ENCODE measurements at places on chromosomes 1 and 21.
A peak's percentile ranks its signal among the peaks of the same experiment; 100 is the strongest.

DNA sequence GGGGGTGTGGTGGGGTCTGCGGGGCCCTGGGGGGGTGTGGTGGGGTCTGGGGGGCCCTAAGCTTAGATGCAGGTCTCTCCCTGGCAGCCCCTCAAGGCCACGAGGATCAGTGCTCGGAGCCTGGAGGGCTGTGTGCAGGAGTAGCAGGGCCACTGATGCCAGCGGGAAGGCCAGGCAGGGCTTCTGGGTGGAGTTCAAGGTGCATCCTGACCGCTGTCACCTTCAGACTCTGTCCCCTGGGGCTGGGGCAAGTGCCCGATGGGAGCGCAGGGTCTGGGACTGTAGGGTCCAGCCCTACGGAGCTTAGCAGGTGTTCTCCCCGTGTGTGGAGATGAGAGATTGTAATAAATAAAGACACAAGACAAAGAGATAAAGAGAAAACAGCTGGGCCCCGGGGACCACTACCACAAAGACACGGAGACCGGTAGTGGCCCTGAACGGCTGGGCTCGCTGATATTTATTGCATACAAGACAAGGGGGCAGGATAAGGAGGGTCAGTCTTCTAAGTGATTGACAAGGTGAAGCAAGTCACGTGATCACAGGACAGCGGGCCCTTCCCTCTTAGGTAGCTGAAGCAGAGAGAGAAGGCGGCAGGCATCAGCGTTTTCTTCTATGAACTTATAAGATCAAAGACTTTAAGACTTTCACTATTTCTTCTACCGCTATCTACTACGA is 8.7 kb downstream of the RNF223 start:
- DNase-seq: no peak

DNA sequence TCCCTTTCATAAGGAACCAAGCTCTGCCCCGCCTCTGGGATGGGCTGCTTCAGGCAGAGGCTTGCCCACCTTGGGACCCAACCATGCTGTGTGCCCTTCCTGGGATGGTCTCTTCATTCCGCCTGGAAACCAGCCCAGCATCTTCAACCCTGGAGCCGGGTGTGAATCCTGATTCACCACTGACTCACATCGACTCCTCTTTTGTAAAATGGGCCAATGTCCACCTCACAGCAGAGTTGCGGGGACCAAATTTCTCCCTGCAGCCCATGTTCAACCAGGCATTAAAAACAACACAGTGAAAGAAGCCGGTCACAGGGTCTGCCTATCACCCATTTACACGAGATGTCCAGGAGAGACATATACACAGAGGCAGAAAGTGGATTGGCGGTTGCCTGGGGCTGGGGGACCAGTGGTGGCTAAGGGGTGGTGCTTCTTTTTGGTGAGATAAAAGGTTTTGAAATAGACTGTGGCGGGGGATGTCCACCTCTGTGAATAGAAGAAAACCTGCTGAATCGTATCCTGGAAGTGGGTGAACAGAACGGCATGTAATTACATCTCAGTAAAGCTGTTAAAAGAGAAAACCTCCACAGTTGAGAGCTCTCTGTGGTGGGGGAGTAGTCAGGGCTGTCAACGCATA is 6.9 kb upstream of the GPR153 start:
- DNase-seq: no peak

GRCh38 chr21:40850071-40850470 is 3.1 kb upstream of the DSCAM start:
- no peak for DNase-seq

DNA sequence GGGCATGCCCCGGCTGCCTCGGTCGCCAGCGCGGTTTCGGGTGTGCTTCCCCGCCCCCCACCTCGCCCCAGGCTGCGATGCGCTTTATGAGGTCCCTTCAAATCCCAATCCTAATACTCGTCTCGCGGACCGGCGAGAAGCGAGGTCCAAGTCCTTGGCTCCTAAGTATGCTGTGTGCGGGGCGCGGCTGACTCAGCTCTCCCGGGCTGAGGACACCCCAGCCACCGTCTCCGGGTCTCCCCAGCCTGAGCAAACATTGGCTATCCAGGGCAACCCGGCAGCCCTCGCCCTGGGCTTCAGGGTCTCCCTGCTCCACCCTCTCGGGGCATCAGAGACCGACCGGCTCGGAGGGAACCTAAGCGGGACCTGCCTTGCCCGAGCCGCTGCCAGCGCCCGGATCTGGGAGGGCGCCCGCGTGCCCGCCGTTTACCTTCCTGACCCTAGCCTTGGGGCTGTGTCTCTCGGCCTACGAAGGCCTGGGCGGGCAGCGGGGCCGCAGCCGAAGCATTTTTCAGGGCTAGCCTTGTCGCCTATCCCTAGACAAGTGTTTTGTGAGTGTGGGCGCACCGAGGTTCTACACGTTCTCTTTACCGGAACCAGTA is 1.2 kb downstream of the ITPKB start:
- peak; percentile 49 for DNase-seq

GRCh38 chr1:50667272-50667671 is 244.0 kb upstream of the DMRTA2 start:
- DNase-seq: no peak
